ENCODE measurements at places on chromosomes 5 and 9.
A peak's percentile ranks its signal among the peaks of the same experiment; 100 is the strongest.

DNA sequence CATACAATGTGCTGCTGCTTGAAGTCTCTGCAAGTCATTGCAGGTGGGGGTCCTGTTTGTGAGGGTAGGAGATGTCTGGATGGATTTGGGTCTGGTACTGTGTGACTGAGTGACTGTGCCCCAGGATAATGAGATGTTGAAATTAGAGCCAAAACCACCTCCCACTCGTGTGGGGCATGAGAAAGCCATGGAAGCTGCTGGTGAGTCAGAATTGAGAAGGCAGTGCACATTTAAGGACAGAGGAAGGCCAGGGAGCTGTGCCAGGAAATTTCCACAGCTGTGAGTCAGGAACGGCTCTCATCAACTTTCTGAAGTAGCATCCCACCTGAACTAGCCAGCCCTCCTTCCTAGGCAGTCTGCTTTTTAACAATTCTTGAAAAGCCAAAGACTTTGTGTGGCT, 229.8 kb downstream of the DRD1 start:
- no peak for DNase-seq

GRCh38 chr5:126544087-126544740, 50.8 kb downstream of the ALDH7A1 start:
- no peak for DNase-seq

GRCh38 chr9:81096625-81097024, 592.7 kb downstream of the TLE1 start:
- no peak for DNase-seq

GRCh38 chr9:20358207-20358606, 264.1 kb downstream of the MLLT3 start:
- DNase-seq: no peak

GRCh38 chr9:106962122-106962521, 99.2 kb downstream of the ZNF462 start:
- DNase-seq: no peak

DNA sequence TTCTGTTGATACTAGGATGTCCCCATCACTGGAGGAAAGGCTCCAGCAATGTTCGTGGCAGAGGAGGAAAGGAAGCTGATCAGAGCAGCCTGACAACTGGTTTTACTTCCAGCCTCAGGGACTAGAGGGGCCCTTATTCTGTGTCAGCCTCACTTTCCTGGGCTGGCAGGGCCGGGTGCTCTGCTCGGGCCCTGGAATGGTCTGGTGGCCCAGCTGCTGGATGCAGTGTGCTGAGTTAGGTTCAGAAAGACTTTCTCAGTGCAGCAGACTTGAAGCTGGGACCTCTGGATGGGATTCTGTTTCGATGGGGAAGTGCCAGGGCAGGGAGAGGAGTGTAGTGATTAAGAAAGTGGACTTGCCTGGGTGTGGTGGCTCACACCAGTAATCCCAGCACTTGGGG, 81.0 kb downstream of the MACROH2A1 start:
- DNase-seq: no peak

GRCh38 chr9:89790542-89791109, 185.8 kb downstream of the GADD45G start:
- no peak for DNase-seq

DNA sequence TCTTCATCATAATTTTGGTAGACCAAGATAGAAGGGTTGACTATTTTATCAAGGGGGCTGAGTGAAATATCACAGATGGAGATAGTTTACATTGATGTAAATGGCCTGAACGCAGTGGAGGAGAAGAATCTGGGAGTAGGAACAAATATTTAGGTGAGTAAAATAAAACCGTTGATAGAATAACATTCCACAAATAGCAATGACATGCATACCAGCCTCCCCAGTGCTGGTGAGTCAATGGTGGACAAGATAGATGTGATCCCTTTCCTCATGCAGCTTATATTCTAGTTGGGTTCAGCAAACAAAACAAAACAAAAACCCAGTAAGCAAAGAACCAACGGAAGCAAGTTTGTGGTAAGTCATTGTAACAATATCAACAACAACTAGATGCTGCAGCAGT, 385.2 kb downstream of the FAM170A start:
- no peak for DNase-seq

GRCh38 chr5:30891660-30892059, 301.8 kb upstream of the CDH6 start:
- no peak for DNase-seq

GRCh38 chr5:8600843-8601242, 731.9 kb downstream of the MTRR start:
- no peak for DNase-seq

- no peak for DNase-seq
These were observed 234.8 kb downstream of the MED10 start for GRCh38 chr5:6143523-6143922.

- no peak for DNase-seq
These were observed 22.9 kb upstream of the MSH3 start for GRCh38 chr5:80631278-80632259.

GRCh38 chr9:87149799-87150198, 202.5 kb upstream of the GAS1 start:
- DNase-seq: no peak

DNA sequence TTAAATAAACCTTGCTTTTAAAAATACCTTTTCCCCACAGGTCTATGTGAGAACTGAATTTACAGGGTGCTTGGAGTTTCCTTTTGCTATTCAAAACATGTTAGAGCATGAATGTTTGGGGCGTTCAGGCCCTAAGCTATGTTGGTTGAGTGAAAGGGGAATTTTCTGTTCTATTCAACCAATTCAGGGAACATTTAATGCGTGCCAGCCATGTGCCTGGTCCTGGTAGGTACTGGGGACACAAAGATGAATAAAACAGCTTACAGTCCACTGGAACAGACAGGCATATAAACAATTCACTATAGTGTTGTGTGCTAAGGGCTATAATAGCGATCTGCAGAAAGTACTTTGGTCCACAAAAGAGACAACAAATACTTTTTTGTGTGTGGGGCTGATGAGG, 108.5 kb downstream of the ZSWIM6 start:
- no peak for DNase-seq

- no peak for DNase-seq
These were observed 130.2 kb upstream of the SV2C start for GRCh38 chr5:75952963-75953362.

DNA sequence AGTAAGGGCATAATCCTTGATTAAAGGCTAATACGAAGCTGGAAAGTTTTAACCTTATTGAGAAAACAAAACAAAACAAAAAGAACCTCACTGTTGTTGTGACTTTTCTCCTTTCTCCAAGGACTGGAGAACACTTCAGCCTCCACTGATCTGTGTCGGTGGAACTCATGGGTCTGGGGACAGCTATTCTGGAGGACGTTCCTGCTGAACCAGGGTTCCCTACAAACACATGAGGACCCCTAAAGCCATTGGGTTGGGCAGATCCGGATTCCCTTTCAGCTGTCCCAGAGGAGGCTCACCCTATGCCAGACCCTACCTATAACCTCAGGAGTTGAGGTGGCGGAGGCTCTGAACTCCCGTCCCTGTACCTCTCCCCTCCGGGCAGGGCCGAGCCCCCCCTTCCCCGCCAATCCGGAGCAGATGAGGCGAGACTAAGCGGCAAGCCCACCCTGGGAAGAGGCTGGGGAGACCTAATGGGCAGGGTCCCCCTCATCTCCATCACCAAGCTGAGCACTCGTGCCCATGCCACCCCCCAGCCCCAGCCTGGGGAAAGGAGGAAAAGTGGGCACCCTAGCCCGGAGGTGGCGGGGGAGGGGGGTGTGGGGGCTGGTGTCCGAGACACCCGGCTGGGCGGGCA, 1.6 kb upstream of the TCF7 start:
- no peak for DNase-seq

- DNase-seq: no peak
These were observed 39.6 kb downstream of the TRIO start for GRCh38 chr5:14182761-14183160.

GRCh38 chr9:13352451-13352979, 73.0 kb upstream of the MPDZ start:
- no peak for DNase-seq

GRCh38 chr5:146832985-146833732, 45.4 kb downstream of the PPP2R2B start:
- DNase-seq: no peak

GRCh38 chr9:76835571-76836283, 70.2 kb downstream of the PRUNE2 start:
- no peak for DNase-seq

DNA sequence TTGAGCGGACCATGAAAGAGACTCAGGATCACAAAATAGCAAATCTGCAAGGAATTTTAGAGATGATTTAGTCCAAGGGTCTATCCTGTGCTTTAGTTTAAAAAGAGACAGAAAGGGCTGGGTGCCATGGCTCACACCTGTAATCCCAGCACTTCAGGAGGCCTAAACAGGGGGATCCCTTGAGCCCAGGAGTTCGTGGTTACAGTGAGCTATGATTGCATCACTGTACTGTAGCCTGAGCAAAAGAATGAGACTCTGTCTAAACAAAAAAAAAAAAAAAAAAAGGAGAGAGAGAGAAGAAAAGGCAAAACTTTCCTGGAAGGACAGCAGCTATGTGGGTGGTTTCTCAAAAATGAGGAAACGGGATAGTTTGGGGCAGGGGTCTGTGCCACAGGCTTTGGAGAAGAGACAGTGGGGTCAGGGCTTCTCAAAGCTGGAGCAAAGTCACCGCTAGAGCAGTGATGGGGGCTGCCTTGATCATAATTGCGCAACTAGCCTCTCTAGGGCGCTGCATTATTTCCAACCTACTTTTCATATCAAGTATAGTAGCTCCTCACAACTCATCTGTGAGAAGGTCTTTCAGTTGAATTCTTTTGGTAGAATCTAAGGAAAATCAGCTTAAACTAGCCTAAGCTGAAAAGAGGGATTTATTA, 8.5 kb upstream of the ANKH start:
- no peak for DNase-seq

DNA sequence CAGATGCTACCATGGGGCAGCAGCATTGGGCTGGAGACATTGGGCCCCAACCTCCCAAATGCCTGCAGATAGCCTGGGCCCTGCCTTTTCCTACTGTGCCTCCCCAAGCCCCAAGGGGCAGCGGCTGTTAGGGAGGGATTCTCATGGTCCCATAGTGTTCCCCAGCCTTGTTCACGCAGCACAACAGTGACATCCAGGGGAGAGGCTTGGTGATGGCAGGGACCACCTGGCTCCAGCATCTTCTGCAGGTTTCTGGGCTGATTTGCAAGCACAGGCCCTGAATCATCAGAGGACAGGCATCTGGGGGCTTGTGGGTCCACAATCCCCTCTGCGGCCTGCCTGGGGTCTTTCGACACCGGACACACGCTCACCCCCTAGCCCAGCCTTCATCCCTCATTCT, 354.6 kb downstream of the SLIT3 start:
- peak; percentile 8 for DNase-seq

DNA sequence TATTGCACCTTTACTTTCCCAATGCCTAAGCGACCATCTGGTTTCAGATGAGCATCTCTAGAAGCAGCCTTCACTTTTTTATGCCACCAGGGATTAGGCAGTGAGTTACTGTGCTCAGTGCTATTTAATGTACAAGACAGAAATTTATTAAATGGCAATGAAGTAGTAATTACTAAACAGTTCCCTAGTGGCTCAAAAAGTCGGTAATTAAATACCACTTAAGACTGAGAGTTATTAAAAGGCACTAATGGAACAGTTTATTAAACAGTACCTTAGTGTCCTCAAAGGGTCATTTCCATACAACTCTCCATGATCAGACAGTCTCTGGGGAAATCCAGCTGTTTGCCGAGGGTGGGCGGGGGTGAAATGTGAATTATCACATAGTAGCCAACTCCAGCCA, 42.3 kb downstream of the LHFPL2 start:
- DNase-seq: no peak

DNA sequence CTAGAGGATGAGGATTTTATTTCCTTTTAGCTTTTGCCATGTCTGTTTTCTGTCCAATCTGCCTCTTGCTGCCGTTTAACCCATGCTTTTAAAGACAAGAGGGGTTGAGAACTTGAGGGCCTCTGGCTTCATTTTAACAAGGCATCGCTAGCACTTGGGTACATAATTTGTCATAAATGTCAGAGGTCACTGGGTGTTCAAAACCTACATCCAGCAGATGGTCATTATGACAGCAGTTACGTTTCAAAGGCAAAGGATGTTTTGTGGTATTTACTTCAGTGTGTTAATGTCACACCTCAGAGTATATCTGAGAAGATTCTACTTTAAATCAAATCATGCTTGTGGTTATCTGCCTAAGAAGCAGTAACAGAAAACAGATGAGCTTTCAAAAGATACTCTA, 918.3 kb downstream of the NR2F1-AS1 start:
- no peak for DNase-seq

- DNase-seq: no peak
These were observed 36.3 kb upstream of the KCNN2 start for GRCh38 chr5:114325541-114325940.

DNA sequence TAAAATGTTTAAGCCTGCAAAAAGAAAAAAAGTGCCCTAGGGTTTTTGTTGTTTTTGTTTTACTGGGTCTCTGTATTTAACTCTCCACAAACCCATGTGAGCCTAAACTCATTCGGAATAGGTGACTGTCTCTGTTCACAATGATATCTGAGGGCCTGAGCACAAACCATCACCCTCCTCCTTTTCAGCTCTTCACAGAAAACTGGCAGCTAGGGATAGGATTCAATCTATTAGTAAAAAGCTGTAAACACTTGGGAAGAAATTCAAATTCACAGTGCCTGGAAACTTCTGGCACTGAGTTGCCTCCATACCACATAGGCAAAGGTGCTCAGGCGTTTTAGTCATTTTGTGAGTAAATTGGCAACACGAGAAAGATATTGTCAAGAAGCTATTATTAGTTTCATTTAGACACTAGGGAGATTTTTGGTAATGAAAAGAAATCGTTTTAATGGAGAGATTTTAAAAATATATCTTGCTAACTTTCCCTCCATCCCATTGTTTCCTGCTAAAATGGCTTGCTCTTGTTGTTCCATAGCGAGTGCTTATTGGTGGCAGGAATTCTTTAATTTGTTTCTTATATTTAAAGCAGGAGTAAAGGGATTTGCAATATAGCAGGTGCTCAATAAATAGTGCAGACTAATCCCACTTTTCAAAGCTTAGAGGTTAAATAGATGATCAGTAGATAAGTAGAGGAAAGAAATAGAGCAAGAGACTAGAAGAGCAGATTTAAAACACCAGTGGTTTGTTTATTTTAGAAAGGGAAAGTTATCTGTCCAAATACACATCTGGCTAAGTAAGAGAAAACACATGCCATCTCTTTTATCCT, 9.7 kb downstream of the FOXD1 start:
- DNase-seq: no peak

DNA sequence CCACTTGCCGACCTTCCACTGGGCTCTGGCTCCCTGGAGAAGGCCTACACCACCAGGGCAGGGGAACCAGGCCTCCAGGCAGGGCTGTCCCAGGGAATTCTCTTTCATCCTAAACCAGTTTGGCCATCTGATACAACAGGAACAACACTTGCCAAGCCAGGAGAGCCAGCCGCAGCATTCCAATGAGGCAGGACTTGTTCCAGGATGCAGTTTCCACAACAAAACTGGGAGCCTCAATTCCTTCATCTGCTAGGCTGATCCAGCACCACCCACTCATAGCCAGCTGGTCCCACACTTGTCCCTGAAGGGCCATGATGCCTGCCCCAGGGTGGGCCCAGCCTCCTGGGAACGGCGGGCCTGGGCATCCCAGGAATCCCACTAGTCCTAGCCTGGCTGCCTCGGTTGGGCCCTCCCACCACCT, 26.0 kb downstream of the BICD2 start:
- no peak for DNase-seq

All from substantia nigra (tissue), 51 donors.